GM12864 (cell line): ENCODE measurements at places on chromosomes 4 and X.

GRCh38 chr4:151486168-151486567, 77.2 kb downstream of the FHIP1A start:
- DNase-seq, result no peak

GRCh38 chr4:72312032-72312650, 256.9 kb downstream of the ADAMTS3 start:
- DNase-seq, result no peak

DNA sequence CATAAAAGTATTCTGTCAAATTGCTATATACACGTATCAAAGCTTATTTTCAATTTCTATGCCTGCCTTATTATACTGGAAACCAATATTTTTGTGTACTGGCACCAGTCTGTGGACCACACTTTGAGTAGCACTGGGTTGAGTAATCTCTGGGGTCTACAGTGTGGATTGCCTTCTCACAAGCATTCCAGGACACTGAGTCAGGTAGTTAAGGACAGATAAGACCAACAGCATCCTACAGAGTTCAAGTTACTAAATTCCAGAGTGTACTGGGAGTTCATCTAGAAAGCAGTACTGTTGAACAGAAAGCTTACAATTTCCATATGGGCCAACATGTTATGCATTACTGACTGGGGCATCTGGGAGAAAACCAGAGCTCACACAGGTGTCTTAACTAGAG, 61.8 kb downstream of the VMA21 start:
- no peak for DNase-seq

DNA sequence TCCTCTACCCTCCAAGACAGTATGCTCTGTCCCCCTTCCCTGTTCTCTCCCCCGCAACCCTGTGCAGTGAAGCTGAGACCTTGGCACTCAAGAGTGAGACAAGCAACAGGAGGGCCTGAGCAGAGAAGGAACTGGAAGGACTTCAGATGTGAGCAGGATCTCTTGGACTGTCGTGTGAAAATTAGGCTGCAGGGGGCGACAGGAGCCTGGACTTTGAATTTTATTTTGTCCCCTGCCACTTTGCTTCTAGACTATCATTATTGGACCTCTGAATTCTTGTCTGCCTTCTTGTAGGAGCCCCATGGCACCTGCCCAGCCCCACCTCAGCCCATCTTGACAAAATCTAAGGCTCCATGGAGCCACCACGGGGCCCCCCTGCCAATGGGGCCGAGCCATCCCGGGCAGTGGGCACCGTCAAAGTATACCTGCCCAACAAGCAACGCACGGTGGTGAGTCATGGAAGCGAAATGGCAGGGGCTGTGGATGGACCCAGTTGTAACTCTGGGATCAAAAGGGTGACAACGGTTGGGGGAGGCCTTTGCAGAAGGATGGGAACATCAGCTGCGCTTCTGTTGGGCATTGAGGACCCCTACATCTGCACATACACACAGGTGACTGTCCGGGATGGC, 1.7 kb downstream of the ARAF start:
- no peak for DNase-seq

DNA sequence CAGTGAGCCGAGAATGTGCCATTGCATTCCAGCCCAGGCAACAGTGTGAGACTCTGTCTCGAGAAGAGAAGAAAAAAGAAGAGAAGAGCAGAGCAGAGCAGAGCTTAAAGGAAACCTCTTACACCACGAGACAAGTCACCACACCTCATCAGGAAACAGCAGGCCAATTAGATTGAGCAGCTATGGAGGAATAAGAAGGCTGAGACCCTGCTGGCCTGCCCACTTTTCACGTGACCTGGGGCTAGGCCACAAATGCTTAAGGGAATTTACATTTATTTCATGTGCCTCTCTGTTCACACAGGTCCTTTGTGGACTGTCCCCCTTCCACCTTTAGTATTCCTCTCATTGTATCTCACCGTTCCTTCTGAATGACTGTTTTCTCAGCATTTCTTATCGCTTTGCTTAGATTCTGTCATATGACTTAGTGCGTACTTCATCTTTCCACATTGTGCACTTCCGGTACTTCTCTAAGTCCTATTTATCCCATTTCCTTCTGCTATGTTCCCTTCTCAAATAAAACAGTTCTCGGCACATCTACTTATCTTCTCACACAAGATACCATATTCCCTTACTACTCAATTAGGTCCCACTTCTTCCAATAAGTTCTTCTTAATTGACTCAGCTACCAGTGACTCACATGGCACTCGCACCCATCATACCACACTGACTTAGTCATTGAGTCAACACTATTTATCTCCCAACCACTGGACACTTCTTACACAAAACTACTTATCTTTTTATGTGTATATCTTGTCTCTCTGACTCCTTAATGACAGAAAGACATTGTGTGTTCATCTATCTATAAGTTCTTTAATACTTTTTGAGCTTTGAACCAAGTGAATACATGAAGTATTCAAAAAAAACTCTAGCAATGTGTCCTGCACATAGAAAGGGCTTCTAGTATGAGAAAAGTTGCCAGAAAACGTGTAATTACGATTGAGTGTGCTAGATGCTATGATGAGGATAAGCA, 11.0 kb downstream of the CUL4B start:
- DNase-seq, result no peak

DNA sequence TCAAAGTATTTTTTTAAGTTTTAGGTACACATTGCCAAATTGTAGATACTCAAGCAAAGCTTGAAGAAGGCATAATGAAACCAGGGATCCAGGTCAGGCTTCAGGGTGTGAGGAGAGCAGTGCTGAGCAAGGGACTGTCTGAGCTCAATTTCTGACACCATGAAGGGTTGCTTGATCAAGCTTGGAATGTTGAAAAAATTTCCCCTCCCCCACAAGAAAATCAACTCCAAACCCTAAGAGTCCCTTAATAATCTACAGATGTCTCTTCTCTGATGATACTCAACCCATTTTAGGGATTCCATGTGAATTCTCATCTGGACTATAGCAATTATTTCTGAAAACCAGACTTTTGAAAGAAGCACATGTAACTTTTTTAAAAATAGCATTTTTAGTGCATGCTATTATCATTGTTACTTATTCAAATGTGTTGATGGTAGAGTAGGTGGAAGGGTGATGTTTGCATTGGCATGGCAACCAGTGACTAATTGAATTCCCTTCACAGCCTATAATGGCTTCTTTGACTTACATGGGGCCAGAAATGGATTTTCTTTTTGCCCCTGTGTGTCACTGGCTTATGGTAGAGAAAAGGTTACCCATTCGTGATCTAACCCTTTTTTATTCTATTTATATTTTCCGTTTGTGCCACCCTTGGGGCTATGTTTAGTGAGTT, 252.0 kb downstream of the FBXW7 start:
- no peak for DNase-seq

DNA sequence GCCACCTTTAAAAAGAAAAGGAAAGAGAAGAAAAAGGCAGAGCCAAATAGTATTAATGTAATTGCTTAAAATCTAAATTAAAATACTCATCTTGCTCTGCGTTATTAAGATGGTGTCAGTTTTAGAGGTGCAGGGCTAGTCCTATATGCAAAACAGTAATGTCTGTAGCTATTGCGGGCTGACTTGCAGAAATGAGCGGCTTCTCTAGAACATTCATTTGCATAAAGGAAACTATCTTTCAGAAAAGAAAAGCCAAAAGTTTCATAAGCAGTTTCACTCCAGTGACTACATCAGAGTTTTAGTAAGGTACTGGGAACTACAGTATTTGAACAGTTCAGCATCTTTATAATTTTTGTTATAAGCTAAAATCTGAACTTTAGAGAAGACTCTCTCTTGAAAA, 6.0 kb downstream of the SMAD1 start:
- DNase-seq, result peak; percentile 83
